Naive B cell (primary cell): ENCODE measurements at places on chromosomes 3 and 15.

GRCh38 chr3:109920749-109921148 lies 583.4 kb upstream of the DPPA4 start:
- no peak for DNase-seq

- DNase-seq: no peak
Measured at GRCh38 chr15:57321973-57322601, 54.2 kb upstream of the CGNL1 start.

GRCh38 chr3:49030321-49030720 lies 1.1 kb upstream of the IMPDH2 start:
- DNase-seq: no peak

DNA sequence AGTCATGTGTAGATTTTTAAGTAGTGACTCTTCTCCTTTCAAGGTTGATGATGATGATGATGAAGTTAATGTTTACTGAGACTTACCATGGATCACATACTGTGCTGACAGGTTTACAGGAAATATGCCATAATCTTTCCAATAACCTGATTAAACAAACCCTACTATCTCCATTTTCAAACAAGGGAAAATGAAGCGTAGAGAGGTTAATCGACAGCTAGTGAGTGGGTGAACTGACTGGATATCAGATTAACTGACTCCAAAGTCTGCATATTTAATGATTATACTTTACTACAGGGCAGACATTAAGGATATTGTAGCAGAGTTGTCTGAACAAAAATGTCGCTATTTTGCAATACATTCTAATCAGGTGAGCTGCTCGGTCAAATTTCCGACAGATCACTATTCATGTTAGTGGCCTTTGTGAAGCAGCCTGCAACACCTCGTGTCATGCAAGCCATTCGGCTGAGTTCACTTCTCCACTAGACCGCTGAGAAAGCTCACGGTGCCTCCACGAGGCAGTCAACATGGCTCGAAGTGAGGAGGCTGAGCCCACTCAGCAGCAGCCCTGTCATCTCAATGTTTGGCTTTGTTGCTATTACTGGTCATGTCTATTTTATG lies 264.2 kb downstream of the NFKBIZ start:
- no peak for DNase-seq

- DNase-seq: no peak
Measured at GRCh38 chr3:41001556-41001955, 197.7 kb upstream of the CTNNB1 start.

- DNase-seq: no peak
Measured at GRCh38 chr3:51712511-51712931, 5.7 kb downstream of the GRM2 start.

GRCh38 chr3:185046603-185047002 lies 106.3 kb downstream of the C3orf70 start:
- no peak for DNase-seq

DNA sequence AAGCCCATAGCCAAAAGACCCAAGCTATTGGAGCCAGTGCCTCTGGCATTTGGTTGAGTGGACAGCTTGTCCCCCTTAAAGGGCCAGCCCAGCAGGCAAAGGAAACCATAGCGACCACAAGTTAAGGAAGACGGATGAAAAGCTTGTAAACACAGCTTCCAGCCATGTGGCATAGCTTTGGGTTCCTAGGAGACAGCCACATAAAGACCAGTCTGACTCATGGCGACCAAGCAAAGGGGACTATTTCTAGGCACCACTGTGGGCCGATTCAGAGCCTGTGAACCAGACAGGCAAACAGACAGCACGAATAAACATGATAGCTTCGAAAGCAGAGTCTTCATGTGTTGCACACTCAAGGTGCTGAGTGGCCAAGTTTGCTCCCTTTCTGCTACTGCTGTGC lies 30.5 kb upstream of the SRGAP3 start:
- no peak for DNase-seq

GRCh38 chr3:125437631-125438435 lies 62.7 kb upstream of the ZNF148 start:
- DNase-seq: peak; percentile 44
